PC-9 (cell line): ENCODE measurements at places on chromosomes 3 and 15. TPM values are rescaled to one million over a fixed set of nuclear protein-coding genes. Genes with fewer than 3 reads are reported as not detected.

The RTF1 gene
- 35.0 and 55.7 TPM in 2 replicates for total RNA-seq

The SKOR1 gene
- 0.13 and 0.40 TPM in 2 replicates for total RNA-seq

The SLC24A5 gene
- total RNA-seq: not detected in 2 replicates

The ACAN gene
- not detected in 2 replicates for total RNA-seq

The HTR3D gene
- not detected in 2 replicates for total RNA-seq

The PARP15 gene
- total RNA-seq: 0.07 and 0.13 TPM in 2 replicates

The TRA2B gene
- total RNA-seq: 117 and 158 TPM in 2 replicates

The NRROS gene
- total RNA-seq: 2.2 and 3.1 TPM in 2 replicates

The NR1I2 gene
- not detected in 2 replicates for total RNA-seq

The PLSCR2 gene
- total RNA-seq: not detected in 2 replicates
